ENCODE measurements at places on chromosomes 4 and X. TPM values are rescaled to one million over a fixed set of nuclear protein-coding genes. Genes with fewer than 3 reads are reported as not detected.

Gene FAM236B
- not detected for total RNA-seq

DNA sequence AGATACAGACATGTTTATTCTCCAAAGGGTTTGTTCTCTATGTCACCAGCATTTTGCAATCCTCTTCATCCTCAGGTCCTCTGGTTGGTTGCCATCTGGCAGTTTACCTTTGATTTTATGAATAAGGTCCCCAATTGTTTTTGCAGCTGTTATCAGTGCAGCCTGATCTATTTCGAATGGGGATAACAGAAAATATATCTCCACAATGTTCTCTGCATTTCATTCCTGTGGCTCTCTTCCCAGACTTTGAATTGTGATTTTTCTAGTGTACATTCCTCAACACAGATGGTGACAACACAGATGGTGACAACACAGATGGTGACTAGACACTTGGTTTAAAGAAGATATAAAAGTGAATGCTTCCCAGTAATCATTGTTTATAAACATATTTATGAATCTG, 74.1 kb downstream of the FBXO8 start:
- no peak for DNase-seq

DNA sequence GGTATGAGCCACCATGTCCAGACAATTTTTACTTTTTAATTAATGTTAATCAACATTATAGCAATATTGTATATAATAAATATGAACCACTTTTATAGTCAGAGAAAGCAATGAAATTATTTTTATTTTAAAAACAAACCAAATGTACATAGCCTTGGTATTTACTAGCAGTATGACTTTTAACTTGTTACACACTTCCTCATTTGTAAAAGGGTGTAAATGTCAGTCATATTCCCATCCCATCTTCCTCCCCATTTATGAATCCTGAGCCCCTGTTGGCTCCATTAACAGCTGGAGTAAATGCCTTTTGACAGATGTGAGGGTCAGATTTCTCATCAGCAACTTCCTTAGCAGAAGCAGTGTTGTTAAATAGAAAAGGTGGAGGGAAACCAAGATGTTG, 179.6 kb upstream of the SPRY1 start:
- no peak for DNase-seq

DNA sequence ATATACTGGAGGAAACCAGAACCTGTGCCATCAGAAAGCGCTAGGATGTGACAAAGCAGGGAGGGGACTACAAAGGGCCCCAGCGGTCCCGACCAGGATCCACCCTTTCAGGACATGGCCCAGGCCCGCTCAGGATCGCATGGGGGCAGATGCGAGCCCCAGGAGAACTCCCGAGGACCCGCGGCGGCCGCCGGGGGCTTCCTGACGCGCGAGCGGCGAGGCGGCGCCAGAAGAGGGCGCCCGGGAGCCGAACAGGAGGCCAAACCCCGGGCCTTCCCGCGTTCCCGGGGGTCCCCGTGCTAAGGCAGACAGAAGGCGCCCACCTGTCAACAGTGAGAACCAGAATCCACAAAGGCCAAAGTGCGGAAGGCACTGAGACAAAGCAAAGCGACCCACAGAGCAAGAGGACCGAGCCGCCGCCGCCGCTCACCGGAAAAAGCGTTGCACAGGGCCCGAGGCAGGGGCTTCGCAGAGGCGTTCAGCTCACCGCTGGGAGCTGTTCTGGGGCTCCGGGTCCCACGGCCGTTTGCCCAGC, 7.3 kb upstream of the OPN1LW start:
- peak; percentile 24 for DNase-seq

All from HT1080 (cell line).